MM.1S (cell line): ENCODE measurements at places on chromosomes 1 and 21.
A peak's percentile ranks its signal among the peaks of the same experiment; 100 is the strongest.

- no peak for DNase-seq
These were observed at the start of gene NECTIN4 for GRCh38 chr1:161089251-161089924. Gene NECTIN4 (minus strand): TSS chr1:161089558. CDS start chr1:161089296, 262 bp downstream.

DNA sequence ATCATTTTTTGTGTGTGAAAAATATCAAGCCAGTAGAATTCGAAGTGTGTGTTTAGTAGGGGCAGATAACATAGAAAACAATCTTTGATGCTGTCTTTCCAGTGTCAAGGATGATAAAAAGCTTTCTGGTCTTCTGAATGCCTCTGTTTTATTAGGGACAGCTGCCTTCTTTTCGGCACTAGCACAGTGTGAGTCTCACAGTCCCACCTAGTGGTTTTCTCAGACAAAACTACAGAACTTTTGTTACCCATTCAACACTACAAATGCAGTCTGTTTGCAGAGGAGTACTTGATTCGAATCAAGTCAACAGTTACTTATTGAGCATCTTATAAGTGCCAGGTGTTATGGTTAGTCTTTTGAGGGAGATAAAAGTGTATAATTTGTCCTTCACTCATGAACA is 30.6 kb upstream of the MCOLN3 start:
- no peak for DNase-seq

DNA sequence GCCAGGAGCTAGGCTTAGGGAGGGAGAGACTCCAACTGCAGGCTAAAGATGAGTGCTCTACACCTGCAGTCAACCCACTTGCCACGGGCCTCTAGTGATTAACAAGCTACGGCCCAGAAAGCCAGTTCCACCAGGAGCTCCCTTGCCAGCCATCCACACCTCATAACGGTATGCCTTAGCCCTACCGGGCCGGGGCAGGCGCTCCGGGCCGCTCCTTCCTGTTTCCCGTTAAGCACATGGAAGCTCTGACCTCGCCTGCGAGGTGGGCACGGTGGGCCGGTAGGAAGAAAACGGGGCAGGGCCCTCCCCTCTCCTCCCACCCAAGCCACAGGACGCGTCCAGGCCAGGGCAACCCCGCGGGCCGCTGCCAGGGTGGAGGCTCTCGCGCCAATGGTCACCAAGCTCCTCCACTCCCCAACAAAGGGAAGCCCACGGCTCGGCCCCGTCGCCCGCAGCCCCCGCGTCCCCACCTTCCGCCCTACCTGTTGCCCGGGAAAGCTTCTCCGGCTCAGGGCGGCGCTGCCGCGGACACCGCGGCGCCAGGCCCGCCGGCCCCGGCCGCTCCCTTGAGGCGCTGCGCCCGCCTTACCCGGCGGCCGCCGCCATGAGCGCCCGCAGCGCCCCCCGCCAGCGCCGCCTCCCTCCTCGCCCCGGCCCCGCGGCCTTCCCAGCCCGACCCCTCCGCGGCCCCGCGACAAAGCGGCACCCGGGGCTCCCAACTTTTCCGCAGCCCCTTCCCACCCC is 627 bp downstream of the CERS2 start:
- peak; percentile 47 for DNase-seq

DNA sequence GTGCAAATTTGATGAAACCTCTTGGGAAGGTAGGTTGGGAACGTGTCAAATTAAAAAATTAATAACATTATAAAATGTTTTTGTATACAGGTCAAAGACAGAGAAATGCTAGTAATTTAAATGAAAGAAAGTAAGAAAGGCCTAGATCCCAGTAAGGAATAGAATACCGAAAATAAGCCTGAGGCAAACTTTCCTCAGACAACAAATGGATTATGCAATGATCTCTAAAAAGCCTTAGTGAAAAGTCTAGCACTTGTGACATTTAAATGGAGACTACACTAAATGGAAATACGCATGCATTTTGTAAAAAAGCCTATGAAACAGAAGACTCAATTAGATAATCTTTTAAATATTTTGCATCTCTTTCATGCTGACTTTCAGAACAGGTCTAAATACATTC is 138.5 kb upstream of the ZNHIT6 start:
- no peak for DNase-seq

DNA sequence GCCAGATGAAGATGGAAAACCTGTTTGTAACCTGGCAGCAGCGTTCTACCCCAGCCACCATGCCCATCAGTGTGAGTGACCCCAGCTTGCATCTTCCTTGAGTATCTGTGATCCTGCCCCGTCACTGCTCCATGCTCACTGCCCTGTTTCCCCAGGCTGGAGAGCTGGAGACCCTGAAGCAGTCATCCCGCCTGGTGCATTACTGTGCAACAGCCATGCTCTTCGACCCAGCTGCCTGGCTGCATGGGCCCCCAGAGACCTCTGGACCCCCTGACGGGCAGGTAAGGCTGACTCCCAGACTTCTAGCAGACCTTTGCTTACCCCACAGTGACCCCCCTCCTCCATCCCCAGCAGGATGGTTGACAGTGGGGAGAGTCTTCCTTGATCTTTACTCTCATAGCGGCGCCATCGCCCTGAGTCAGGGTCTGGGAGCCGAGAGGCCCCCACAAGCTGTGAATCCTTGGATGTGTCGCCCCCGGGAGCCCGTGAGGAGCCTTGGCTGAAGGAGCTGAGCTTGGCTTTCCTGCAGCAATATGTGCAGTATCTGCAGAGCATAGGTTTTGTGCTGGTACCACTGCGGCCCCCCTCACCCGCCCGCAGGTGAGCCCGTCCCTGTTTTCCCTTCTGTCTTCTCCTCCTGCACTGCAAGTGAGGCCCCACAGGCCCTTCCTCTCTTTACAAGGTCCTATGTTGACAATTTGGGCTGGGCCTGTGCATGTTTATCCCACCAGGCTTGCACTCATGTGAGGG is 10.4 kb downstream of the HYI start:
- DNase-seq: no peak

- DNase-seq: no peak
These were observed 2.2 kb downstream of the TACSTD2 start for GRCh38 chr1:58574816-58575215.

DNA sequence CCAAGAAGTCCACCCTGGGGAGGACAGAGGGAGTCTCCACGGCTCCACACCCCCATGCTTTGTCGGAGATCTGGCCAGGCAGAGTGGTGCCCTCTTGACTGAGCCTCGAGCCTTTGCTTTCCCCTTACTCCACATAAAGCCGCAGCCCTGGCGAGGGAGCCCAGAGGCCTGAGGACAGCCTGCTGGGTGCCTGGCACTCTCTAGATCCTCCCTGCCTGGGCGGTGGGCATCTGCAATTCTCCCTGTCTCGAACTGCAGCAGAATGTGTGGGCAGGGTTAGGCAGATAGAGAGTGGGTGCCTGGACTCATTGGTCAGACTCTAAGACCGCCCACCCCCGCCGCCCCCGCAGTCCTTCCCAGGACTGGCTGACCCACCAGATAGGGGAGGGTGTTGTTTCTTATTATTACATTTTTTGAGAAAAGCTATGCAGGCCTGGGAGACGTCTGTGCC is 13.9 kb downstream of the EPHX1 start:
- DNase-seq: no peak

- no peak for DNase-seq
These were observed 43.4 kb downstream of the FHAD1 start for GRCh38 chr1:15290382-15290781.

DNA sequence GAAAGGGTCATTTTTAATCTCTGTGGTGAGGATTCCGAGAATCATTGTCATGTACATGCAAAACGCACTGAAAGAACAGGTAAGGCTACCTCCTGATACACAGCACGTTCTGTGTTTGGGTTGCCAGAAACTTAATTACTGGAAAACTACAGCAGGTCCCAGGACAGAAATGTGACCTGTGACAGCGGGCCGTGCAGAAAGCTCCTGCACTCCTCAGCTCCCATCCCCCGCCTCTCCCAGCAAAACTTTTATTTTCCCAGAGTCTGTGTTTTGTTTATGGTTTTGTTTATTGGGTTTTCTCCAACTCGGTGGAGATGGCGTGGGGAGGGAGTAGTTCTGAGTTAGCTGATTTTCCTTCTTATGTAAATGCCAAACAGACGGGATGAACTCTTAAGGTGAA is 44.7 kb downstream of the SLC44A3 start:
- DNase-seq: no peak

GRCh38 chr1:47659146-47659545 is 221.3 kb downstream of the FOXD2 start:
- DNase-seq: no peak

DNA sequence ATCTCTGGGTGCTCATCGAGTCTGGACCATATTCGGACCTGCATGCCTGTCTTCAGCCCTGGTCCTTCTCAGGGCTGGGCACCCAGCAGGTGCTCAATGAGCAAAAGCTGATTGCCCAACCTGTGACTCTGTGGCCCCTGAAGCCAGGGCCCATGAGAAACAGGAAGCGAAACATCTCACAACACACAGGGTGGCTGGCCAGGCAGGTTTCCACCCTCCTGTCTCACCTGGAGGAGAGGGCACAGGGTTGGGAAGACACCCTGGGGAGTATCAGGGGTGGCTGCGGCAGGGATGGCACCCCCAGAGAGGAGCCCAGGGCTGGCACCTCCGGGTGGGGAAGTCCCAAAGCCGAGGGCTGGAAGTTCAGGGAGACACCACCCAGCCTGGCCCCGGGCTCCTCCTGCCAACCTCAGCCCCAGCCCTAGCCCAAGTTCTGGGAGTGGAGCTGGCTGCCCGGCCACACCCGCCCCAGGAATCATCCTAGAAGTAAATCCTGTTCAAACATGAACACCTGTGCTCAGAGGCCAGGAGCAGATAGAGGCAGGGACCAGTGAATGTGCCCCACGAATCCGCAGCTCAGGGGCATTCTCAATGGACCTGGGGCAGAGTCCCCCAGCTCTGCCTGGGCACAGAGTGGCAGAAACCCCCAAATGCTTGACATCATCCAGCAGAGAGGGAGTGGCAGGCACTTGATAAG is 54.6 kb downstream of the RAP1GAP start:
- DNase-seq: peak; percentile 18

DNA sequence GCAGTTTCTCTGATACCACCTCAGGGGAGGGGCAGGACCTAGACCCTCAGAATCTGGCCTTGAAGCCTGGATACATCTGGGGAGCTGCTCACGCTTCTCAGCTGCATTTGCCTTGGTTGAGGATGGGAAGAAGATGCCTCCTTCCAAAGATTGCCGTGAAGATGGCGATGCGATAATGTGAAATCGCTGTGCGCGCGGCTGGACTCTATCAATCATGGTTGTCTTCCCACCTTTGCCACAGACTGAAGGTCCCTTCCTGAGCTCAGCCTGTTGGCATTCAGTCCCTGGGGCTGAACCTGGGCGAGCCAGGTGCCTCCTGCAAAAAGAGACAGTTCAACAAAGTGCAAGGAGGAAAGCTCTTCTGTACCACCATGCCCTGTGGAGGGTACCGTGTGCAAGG is 114.4 kb upstream of the SLC45A1 start:
- DNase-seq: no peak
